Stimulated activated CD8-positive, alpha-beta memory T cell treated with anti-CD3 and anti-CD28 coated beads, Interleukin-12 subunit alpha, Interleukin-12 subunit beta, amount 100 ng/mL, for 4 hours (primary cell): ENCODE measurements at places on chromosomes 4 and X.

DNA sequence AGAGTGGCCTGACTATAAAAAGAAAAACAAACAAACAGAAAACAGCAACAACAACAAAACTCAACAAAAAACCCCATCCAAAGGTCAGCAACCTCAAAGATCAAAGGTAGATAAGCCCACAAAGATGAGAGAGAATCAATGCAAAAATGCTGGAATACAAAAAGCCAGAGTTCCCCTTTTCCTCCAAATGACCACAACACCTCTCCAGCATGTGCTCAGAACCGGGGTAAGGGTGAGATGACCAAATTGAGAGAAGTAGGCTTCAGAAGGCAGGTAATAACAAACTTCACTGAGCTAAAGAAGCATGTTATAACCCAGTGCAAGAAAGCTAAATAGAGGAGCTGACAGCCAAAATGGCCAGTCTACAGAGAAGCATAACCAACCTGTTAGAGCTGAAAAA, 43.5 kb upstream of the ANTXR2 start:
- DNase-seq = no peak

DNA sequence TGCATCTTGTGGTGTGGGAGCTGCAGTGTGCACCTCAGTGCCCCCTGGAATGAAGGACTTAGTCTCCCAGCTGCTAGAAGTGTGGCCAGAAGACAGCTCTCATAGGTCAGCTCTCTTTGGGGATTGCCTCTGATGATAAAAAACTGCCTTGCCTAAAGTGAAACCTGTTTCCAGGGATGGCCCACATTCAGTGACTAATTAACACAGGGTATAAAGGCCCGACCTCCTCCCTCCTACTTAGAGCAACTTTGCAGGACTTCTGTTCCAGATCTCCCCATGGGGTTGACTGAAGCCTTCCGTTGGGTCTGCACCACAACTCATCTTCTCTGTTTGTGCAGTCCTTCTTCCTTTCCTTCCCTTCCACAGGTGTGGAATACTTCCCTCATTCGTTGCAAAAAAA, 53.2 kb downstream of the SPINK2 start:
- no peak for DNase-seq

DNA sequence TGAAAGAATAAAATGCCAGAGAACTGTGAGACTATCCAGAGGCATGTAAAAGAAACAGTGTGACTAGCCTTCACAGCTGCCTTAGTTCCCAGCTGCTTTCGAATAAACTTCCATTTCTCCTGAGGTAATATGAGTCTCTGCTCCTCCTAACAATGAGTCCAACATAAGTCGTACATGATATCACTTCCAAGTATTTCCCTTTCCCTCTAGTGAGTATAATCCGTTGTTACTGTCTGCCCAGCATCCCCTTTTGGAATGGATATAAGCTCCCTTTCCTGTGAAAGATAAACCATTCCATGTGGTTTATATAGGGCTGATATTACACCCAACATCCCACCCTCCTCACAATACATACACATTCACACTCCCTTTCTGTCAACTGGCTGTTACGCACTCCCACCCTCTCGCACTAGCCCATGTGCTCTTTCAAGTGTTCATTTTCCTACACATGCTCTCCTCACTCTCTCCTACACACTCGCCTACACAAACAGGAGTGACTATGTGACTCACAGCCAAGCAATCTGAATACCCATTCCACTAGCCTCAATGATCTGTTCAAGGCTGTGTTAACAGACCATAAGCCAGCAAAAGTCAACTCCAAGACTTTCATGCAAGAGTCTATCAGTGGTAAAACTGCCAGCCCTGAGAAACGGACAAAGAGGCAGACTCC, 5.0 kb downstream of the NAF1 start:
- no peak for DNase-seq

GRCh38 chr4:41425650-41426049, 112.3 kb upstream of the LIMCH1 start:
- DNase-seq = no peak

GRCh38 chrX:153333266-153333665, 687 bp upstream of the ZNF275 start:
- DNase-seq = no peak

DNA sequence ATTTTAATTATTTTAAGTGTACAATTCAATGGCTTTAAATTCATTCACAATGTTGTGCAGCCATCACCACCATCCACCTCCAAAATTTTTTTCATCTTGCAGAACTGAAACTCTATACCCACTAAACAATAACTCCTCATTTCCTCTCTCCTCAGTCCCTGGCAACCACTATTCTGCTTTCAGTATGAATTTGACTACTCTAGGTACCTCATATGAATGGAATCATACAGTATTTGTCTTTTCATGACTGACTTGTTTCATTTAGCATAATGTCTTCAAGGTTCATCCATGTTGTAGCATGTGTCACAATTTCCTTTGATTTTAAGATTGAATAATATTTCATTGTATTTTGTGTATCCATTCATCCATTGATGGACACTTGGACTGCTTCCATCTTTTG, 46.9 kb downstream of the KIF4A start:
- DNase-seq = no peak

- DNase-seq = no peak
Measured at GRCh38 chr4:148224476-148224875, 217.7 kb downstream of the NR3C2 start.

GRCh38 chr4:107578321-107578720, 141.7 kb downstream of the PAPSS1 start:
- DNase-seq = no peak

DNA sequence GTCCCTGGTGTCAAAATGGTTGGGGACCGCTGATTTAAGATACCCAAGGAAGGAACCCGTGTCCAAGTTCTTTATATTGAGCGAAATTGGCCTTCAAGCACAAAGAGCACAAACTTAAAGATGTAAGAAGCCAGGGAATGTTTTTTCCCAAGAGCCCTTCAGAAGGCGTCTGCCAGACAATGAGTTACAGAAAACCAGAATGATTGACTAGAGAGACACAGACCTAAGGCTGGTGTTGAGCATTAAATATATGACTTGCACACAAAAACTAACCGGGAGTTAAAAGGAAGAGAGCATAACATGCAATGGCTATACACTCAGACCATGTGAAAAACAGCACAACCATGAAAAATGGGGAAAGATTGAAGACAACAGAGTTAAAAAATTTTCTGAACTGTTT, 157.5 kb upstream of the FAM9B start:
- no peak for DNase-seq

DNA sequence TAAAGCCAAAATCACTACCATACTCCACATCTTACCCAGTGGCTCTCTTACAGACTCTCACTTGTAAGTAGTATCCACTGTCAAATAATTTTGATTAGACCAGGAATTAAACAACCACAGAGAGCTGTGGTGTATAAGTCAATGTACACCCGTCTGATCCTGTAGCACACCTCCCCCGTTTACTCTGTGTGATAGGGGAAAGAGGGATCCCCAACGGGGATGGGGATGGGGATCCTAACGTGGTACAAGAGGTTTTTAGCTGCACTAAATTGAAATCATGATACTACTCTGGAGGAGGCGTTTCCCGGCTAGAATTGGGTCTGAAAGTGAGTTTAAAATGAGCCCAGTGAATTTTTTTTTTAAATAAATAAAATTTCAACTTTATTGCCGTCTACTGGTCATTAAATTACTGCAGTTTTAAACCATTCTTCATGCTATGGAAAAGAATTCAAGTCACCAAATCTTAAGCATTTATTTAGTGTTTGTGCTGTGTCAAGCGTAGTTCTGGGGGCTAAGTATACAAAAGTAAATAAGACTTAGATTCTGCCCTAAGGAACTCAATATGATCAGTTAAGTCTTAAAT, 76.6 kb downstream of the INTS12 start:
- no peak for DNase-seq

GRCh38 chr4:45578874-45579273, 545.0 kb downstream of the GABRG1 start:
- no peak for DNase-seq

DNA sequence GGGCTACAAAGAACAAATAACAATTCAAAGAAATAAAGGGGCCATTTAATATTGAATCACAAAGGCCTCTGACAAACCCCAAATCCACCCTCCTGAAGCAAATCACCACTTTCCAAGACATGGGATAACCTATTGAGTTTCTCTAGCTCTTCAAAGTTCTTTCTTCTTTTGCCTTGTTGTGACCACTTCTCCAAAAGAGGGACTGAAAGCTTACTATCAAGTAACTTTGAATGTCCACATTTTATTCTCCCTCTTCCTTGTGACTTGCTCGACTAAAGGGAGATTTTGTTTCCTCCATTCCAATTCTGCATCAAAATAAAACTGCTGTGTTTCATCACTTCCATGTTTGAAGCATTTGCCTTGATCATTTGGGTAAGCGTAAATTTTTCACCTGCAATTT, 166.6 kb upstream of the SLC7A11 start:
- no peak for DNase-seq

GRCh38 chr4:156111686-156112085, 158.0 kb upstream of the CTSO start:
- DNase-seq = no peak

- no peak for DNase-seq
Measured at GRCh38 chrX:66015152-66015831, 24.6 kb downstream of the VSIG4 start.

- DNase-seq = peak; percentile 59
Measured at GRCh38 chrX:18674788-18675735, 3.2 kb upstream of the RS1 start.

- DNase-seq = no peak
Measured at GRCh38 chrX:39560271-39560670, 537.5 kb downstream of the BCOR start.

- DNase-seq = no peak
Measured at GRCh38 chr4:58776627-58777026, 1666.4 kb upstream of the IGFBP7 start.

DNA sequence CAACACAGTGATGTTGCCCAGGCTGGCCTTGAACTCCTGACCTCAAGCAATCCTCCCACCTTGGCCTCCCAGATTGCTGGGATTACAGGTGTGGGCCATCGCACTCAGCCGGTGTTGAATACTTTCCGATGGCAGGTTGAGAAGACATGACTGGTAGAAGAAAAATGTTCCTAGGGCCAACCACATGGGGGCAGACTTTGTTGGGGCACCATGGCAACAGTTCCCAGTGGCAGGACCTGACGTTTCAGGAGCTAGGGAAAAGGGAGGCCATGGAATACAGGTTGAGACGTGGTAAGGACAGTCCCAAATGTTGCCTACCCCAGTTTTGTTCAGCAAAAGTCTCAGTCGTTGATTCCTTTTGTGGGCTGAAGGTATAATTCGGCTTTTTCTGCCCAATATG, 134.6 kb downstream of the ASMT start:
- no peak for DNase-seq

GRCh38 chrX:1434871-1435240, 17.9 kb downstream of the ASMTL start:
- no peak for DNase-seq

DNA sequence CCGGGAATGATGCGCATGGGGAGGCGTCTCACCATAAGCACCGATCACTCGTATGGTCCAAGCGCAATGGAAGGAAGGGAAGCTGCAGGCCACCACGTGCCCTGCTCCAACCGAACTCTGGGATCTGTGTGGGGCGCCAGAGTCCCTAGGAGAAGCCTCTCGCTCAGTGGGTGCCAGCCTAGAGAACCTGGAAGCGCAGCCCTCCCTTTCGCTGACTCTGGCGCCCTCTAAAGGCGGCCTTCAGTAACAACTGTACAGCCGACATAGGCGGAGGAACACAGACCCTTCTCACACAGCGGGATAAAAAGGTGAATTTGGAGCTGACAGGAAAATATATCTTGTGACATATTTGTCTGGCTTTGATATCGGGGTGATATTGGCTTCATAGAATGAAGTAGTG, 76.0 kb downstream of the INTS6L start:
- no peak for DNase-seq

DNA sequence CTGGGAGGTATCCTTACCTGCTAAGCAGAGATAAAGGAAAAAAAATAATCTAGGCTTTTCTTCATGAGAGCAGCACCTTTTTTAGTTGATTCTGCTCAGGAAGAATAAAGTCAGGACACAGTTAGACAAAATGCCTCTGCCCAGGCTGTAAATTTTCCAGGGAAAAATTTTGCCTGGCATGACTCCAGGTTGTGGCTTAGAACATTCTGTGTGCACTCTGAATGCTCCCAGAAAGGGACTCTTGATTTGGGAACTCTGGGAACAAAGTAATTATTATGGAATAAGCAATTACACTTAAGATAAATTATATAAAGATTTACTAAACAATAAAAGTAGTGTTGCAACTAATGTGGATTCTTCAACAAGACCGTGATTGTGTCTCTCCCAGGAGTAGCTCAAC, 826.2 kb upstream of the TENM3 start:
- DNase-seq = no peak

DNA sequence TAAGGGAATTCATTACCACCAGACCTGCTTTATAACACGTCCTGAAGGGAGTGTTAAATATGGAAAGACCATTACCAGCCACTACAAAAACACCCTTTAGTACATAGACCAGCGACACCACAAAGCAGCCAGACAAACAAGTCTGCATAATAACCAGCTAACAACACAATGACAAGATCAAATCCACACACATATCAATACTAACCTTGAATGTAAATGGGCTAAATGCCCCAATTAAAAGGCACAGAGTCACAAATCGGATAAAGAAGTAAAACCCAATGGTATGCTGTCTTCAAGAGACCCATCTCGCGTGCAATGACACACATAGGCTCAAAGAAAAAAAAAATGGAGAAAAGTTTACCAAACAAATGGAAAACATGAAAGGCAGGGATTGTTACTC, 36.9 kb downstream of the FGF16 start:
- DNase-seq = no peak

GRCh38 chr4:114361249-114361648, 237.4 kb upstream of the UGT8 start:
- DNase-seq = no peak

- no peak for DNase-seq
Measured at GRCh38 chr4:82708982-82709381, 89.6 kb downstream of the SCD5 start.

GRCh38 chrX:44303119-44303518, 40.4 kb downstream of the EFHC2 start:
- DNase-seq = no peak

DNA sequence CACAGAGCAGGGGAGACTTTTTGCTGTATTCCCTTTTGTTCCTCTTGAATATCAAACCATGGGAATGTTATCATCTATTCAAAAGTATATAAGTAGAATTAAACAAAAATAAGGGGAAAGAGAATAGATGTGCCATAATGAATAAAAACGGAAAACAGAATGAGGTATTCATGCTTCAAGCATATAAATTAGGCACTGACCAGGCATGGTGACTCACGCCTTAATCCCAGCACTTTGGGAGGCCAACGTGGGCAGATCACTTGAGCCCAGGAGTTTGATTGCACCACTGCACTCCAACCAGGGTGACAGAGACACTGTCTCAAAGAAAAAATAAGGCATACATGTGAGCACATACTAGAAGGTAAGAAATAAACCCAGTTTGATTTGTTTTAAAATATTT, 16.3 kb upstream of the NEUROG2 start:
- no peak for DNase-seq
